Neural progenitor cell (in vitro differentiated cells): ENCODE measurements at places on chromosomes 2 and 18. TPM values are rescaled to one million over a fixed set of nuclear protein-coding genes. Genes with fewer than 3 reads are reported as not detected.

The NT5C1B gene
- total RNA-seq: not detected in 2 replicates

The SULT1C2 gene
- total RNA-seq: 0.28 and 1.6 TPM in 2 replicates

The CLEC4F gene
- not detected in 2 replicates for total RNA-seq

The LRP2 gene
- total RNA-seq: 143 and 151 TPM in 2 replicates

The LTBP1 gene
- 50.5 and 61.9 TPM in 2 replicates for total RNA-seq

The ZRANB3 gene
- total RNA-seq: 20.3 and 35.9 TPM in 2 replicates

The DCDC2C gene
- total RNA-seq: not detected in 2 replicates

The OR6B2 gene
- not detected in 2 replicates for total RNA-seq

The IL1A gene
- total RNA-seq: 1.3 and 3.2 TPM in 2 replicates

GRCh38 chr2:197358931-197359330 lies 48.4 kb upstream of the ANKRD44 start:
- DNase-seq: no peak

DNA sequence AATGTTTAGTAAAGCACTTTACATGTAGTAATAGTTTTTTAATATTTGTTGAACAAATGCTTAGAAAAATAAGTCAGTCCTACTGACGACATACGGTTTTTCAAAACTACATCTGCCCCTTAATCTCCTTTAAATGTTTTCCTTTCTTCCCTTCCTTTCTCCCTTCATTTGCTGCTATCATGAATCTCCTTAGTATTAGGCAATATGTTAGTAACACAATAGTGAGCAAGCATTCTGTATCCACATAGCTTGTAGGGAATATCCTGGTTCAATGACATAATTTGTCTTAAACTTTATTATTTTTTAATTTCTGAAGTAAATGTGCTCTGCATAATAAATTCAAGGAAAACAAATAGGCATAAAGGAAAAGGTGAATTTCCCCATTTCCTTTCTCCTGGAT lies 79.1 kb downstream of the ACSL3 start:
- DNase-seq: no peak

- no peak for DNase-seq
Observed at GRCh38 chr2:37396890-37397565, 52.6 kb downstream of the QPCT start.

DNA sequence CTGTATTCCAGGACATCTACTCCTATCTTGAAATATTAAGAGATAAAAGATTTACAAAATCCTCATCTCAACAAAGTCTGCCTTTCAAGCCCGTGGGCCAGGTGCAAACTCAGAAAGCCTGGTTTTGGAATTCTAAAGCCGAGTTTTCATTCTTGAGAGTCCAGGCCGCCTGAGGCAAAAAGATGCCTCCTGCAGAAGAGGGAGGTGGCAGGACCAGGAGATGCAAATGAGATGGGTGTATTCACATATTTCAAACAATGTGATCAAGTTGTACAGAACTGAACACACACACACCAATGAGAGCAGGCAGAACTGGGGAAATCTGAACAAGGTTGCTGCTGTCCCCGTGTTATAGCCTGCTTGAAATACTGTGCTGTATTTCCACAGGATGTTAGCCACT lies 7.7 kb upstream of the HS6ST1 start:
- no peak for DNase-seq

DNA sequence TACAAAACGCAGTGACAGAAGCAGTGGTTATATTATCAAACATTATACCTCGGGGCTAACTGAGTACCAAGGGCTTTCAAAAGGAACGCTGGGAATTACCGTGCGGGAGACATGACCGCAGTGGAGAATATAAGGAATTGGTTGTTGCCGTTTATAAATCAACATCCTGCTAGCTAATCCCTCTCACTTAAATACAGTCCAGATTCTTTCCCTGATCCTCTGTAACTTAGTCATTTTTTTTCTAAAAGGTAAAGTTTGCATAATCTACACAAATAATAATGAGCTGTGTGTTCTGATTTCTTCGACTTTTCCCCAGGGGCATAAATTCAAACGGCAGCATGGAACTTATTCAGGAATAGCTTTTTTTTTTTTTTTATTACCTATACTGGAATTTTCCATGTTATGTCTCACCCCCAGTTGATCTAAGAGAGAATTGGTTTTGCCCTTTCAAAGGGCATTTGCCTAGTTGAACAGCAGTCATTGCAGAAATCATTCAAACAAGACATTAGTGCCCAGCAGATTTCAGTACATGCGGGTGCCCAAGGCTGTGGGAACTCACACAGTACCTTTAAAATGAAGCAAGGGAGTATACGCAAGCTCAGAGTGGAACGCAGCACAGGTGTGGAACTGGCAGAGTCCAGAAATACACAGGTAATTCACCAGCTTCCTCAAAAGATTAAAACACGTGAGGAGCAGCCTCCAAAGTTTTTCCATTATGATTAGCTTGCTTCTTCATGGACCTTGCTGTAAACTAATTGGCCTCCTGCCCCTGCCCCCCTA lies 63.9 kb downstream of the SMIM21 start:
- no peak for DNase-seq

GRCh38 chr18:5294457-5295230 lies 882 bp downstream of the ZBTB14 start:
- DNase-seq: no peak

DNA sequence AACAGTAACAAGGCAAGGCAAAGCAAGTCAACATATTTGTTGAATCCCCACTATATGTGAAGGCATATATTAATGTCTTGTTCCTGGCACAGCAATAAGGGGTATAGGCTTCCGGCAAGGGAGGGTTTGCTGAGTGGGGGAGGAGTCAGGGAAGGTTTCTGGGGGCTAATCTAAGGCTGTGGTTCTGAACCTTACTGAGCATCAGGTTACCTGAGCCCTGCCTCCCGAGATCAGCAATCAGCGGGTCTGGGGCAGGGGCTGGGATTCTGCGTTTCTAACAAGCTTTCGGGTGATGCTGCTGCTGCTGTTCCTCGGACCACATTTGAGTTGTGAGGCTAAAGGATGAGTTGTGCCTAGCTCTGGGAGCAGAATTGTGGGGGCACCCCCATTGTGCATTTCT lies 401.7 kb upstream of the SPRED2 start:
- DNase-seq: no peak

GRCh38 chr2:72367530-72368225 lies 220.0 kb upstream of the CYP26B1 start:
- peak; percentile 50 for DNase-seq

- no peak for DNase-seq
Observed at GRCh38 chr2:100140582-100140981, 1.8 kb downstream of the AFF3 start.

- DNase-seq: peak; percentile 89
Observed at GRCh38 chr2:28751956-28752630, 463 bp downstream of the PPP1CB start.

- DNase-seq: no peak
Observed at GRCh38 chr2:233003658-233004555, 9.1 kb downstream of the NGEF start.

GRCh38 chr18:22124970-22125369 lies 44.4 kb upstream of the GATA6 start:
- no peak for DNase-seq

DNA sequence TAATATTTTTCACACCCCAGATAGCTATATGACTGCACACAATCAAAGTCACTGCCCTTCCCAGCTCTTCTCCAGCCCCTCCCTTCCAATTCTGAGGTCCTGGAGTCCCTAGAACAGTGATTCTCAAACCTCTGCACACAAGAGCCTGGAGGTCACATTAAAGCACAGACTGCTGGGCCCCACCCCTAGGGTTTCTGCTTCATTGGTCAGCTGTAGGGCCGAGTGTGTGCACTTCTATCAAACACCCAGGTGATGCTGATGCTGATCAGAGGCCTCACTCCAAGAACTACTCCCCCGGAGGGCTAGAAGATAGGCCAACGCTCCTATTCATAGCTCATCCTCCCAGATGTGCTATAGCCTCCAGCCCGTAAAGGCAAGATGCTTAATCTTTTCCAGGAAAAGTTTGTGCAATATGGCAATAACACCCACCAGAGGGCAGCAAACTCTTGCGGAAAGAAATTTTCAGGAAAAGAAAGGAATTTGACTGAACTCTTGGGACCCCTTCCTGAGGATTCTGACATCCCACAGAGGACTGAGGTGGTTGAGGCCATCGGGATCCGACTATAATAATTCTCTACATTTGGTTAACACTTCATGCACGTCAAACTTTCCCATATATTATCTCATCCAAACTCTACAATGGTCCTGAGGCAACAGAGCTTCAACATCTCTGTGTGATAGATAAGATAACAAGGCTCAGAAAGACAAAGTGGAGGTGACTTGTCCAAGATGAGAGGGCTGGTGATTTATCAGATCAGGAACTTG lies 194.2 kb upstream of the PKDCC start:
- DNase-seq: peak; percentile 86

GRCh38 chr18:70520867-70521266 lies 232.0 kb downstream of the SOCS6 start:
- no peak for DNase-seq

DNA sequence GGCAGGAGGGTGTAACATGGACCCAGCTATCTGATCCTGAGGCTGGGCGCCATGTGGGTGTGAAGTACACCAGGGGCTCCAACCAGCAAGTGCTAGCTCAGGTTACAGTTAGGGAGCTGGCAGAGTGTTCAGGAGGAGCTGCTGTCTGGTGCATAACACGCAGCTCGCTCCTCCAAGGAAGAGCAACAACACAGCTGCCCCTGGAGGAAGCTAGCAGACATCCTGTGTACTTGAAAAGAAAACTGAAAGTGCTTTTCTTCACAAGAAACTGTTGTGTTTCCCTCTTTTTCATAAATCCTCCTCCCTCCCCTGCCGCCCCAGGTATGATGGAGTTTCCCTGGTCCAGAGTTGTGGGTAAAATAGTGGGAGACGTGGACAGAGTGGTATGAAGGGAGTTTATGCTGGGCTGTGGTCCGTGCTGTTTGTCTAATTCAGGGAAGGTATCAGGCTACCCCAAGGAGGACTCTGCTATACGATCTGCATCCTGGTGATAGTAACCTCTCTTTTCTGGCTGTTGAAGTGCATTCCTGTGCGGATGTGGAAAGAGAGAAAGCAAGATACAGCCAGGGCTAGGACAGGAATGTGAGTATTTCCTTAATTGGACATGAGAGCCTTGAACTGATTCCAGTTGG lies 6.1 kb upstream of the LBH start:
- DNase-seq: peak; percentile 19

DNA sequence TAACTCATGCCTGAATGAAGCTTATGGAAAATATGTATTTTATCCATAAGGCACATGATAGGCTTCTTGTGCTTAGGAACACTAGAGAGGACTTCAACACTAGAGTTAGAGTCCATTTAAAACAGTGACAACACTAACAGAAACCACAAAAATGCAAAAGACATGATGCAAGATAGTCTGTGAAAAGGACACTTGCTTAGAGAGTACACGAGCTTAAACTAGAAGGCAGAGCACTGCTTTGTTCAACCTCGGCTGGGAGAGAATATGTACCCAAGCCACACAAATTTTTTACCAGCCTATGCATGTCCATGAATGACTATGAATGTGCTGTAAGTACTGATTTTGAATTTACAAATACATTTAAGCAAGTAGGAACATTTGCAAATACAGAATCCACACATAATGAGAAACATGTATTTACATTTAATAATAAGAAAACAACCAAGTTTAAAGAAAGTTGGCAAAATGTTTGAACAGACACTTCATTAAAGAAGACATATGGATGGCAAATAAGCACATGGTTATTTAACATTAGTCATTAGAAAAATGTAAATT lies 130.6 kb downstream of the SPOPL start:
- DNase-seq: no peak

- DNase-seq: no peak
Observed at GRCh38 chr2:102660070-102660469, 40.7 kb downstream of the SLC9A2 start.

DNA sequence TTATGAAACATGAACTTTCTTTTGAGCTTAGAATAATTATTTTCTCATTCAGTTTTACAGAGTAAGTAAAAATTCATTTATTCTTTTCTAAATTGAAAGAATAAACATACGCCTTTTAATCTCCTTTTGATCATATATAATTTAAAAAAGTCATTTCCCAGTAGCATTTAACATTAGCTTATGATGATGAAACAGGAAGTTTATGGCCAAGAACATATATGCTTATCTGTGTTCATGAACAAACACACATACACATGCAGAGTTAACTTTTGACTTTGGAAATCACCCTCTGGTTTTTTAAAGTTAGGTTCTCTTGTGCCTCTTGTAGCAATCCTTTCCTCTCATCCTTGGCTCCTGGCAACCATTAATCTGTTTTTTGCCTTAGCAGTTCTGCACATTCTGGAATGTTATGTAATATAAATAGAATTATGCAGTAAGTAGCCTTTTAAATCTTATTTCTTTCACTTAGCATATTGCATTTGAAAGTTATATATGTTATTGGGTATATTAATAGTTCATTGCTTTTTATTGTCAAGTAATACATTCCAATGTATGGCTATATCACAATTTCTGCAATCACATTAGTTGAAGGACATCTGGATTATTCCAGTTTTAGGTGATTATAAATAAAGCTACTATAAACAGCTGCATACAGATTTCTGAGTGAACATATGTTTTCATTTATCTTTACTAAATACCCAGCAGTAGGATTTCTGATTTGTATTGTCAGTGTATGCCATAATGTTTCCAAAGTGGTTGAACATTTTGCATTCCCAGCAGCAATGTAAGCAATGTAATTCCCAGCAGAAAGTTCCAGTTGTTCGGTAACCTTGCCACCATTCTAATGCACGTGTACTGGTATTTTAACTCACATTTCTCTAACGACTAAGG lies 210.3 kb downstream of the ZRANB3 start:
- DNase-seq: no peak

DNA sequence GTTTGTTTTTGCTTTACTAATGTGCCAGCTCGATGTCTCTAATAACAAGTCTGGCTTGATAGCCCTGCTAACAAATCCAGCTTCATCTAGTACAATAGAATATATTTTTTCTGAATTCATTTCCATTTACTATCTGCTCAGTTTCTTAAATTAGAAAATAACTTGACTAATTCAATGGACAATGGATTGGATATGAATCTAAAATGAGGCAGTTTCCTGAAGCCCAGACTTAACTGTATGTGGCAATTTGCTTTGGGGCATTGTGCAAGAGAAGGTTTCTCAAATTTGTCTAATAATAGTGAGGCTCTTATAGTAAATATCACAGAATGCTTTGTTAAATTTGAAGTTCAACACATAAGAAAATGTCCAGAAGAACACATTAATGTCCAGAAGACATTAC lies 25.8 kb downstream of the CALCRL start:
- DNase-seq: no peak

GRCh38 chr18:11320986-11321385 lies 171.6 kb upstream of the PIEZO2 start:
- DNase-seq: no peak

GRCh38 chr2:205675861-205676516 lies 6.3 kb upstream of the NRP2 start:
- peak; percentile 67 for DNase-seq

DNA sequence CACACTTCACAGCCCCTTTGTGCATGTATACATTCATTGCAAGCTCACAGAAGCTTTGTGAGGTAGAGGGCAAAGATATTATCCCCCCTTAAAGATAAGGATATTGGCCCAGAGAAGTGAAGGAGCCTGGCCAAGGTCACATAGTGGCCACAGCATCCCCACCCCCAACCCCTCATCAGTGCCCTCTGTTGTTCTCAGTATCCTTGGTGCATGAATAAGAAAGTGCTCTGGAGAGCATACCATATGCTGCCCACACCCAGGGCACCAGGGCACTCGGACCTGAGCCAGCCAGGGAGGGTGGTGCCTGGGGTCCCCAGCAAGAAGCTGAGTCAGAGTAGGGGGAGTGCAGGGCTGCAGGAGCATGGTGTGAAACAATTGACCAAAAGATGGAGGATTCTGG lies 3.3 kb downstream of the DYSF start:
- no peak for DNase-seq
